ENCODE measurements at places on chromosomes 6 and 20.

DNA sequence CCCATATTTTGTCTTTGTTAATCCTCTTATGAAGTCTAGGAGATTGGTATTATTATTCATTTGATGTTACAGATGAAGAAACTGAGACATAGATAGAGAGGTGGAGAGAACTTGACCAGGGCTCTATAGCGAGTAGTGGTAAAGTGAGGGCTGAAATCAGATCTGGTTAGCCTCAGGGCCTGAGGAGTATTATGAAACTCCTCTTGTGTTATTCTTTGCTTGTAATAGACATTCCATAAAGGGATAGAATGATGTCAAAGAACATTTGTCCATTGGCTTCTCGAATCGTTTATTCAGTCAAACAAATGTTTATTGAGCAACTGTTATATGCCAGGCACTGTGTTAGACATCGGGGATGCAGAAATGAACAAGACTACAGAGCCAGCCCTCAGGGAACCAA is at the start of gene IL22RA2:
Gene IL22RA2, minus strand, starts transcription at position 144 of the 400 bp plus-strand sequence. CDS start 11,895 bp downstream, outside the sequence.
- no peak for DNase-seq

GRCh38 chr6:23522792-23523547 is 603.0 kb upstream of the NRSN1 start:
- no peak for DNase-seq

- DNase-seq: no peak
Measured at GRCh38 chr6:13397359-13398068, 69.2 kb upstream of the TBC1D7 start.

- no peak for DNase-seq
Measured at GRCh38 chr6:134267917-134268361, 50.0 kb downstream of the SGK1 start.

GRCh38 chr20:34622821-34623451 is 54.0 kb downstream of the PIGU start:
- DNase-seq: no peak

DNA sequence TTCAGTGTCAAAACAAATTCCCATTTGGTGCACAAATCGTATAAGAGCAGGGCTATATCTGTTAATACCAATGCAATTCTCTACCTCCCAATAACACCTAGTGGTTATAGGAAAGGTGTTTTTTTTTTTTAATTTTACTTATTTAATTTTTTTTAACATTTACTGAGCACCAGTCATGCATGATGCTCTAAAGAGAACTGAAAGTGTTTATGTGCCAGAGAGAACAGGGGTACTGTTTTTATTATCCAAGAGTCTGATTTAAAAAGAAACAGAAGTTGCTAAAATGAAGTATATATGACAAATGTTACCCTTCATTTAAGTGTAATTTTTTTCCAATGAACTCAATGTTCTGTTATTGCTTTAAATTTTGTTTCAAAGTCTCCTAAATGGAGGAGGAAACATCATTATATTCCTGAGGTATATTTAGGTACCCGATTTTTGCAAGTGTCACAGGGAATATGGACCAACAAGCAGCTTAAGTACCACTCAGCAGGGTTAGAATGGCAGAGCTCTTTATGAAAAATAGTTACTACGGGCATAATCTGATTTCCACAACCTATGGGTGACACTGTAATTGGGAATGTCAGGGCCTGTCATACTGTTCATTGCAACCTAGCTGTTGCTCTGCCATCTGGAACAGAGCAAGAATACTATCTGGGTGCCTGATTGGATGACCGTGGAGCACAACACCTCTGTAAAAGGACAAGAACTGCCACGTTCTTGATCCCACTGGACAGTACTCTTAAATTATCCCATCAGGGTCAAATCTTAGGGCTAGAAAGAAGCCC is 195.4 kb downstream of the KHDRBS2 start:
- no peak for DNase-seq

DNA sequence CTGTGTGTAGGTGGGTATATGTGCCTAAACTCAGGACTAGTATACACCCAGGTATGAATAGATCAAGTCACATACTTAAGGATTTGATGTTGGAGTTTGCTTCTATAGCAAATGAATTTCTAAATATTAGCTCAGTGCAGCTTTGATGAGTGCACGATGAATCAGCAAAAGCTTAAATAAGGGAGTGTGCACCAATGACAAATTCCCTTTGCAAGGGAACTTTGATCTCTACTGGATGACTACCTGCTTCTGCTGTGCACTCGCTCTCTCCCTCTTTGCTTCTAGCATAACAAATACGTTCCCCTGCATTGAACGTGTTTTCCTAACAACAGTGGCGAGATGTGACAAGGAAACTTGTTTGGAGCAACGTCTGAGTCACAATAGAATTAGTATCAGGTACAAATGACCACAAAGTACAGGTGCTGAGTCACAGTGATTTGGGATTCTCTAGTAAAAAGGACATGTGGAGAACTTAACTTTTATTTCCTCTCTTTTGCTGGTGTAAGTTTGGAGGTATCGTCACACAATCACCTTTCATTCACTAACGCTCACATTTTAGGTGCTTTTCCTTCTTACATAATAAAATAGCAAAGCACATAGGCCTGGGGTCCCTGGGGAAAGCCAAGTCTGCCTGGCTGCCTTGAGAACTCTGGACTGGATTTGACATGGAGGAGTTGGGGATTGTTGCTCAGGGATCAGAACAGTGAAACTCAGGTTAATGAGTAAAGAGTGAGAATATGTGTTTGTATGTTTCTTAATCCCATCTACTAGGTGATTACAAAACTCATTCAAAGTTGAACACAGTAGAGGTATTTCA is 49.7 kb downstream of the KLHL31 start:
- peak; percentile 49 for DNase-seq

DNA sequence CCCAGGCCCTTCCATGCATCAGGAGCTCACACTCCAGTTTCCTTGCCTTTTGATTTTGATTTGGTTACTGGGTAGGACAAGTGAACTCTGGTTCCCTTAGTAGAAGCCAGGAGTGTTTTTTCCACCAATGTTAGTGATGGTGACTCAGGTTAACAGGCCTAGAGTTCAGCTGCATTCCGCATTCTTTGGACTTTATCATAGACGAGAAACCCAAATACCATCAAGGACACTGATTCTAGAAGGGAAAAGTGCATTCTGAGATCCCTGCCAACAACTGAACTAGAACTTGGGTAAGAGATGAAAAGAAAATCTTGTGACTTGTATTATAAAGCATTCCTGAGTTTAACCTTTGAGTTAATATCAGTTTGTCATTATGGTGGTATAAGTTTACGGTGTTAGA is 8.9 kb downstream of the GSS start:
- no peak for DNase-seq

GRCh38 chr20:46148313-46149208 is 30.4 kb downstream of the CD40 start:
- DNase-seq: no peak

- no peak for DNase-seq
Measured at GRCh38 chr6:47734831-47735481, 36.6 kb downstream of the ADGRF4 start.

- no peak for DNase-seq
Measured at GRCh38 chr6:145279993-145280392, 455.3 kb downstream of the EPM2A start.

- DNase-seq: peak; percentile 30
Measured at GRCh38 chr6:40848038-40848437, 191.0 kb downstream of the UNC5CL start.

Data from GM03348 (cell line).